ENCODE measurements at places on chromosomes 3 and 15. TPM values are rescaled to one million over a fixed set of nuclear protein-coding genes. Genes with fewer than 3 reads are reported as not detected.

SI gene
- total RNA-seq, result not detected

PLSCR2 gene
- total RNA-seq, result not detected

SLC15A2 gene
- 51.4 TPM for total RNA-seq

JMJD7 gene
- 21.4 TPM for total RNA-seq

NTRK3 gene
- 4.2 TPM for total RNA-seq

PLCH1 gene
- 26.3 TPM for total RNA-seq

PLXNA1 gene
- total RNA-seq, result 66.6 TPM

POTEB3 gene
- not detected for total RNA-seq

DNA sequence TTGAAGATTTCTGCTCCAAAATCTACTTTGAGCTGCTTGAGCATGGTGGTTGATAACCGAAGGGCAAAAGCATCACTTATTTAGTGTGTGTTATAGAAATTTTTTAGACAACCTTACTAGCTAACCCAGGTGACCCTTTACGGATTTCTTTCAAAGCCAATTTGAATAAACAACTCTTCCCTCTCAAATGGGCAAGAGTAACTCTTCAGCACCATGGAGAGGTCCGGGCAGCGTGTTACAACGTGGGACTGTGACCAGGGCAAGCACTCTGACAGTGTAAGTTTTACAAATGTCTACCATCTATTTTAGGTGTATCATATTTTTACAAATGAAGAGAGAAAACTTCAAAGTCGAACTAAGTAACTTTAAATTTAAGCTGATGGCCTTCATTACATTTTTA lies 471.8 kb downstream of the MFSD1 start:
- H3K27me3 ChIP-seq, result no peaks in the 10 kb centered on the region
- H3K27ac ChIP-seq, result no peak overlapping the region
- H3K4me1 ChIP-seq, result no peaks in the 10 kb centered on the region
- no peak for DNase-seq

- peak overlapping the region; percentile 56 for H3K4me3 ChIP-seq
- H3K27me3 ChIP-seq, result peaks cover 22% of the 10 kb centered on the region
- DNase-seq, result no peak
These were observed 621 bp downstream of the RGMA start for GRCh38 chr15:93088200-93088980.

DNA sequence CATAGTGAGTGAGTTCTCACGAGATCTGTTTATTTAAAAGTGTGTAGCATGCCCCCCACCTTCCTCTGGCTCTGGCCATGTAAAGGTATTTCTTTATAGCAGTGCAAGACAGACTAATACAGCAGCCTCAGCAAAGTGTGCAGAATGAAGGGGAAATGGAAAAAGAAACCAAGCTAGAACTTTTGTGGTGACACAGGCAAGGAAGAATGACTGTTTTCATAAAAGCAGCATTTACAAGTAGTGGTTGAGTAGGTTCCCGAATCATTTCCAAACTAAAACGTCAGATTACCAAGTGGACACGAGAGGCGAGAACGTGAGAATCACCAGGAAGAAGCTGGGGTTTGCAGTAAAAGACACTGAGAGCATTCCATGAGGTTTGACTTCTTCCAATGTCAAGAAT lies 100.2 kb upstream of the AKAP13 start:
- H3K27ac ChIP-seq, result no peak overlapping the region
- H3K36me3 ChIP-seq, result no peaks in the 10 kb centered on the region
- DNase-seq, result no peak
- no peak overlapping the region for H3K4me3 ChIP-seq
- H3K27me3 ChIP-seq, result no peaks in the 10 kb centered on the region

DNA sequence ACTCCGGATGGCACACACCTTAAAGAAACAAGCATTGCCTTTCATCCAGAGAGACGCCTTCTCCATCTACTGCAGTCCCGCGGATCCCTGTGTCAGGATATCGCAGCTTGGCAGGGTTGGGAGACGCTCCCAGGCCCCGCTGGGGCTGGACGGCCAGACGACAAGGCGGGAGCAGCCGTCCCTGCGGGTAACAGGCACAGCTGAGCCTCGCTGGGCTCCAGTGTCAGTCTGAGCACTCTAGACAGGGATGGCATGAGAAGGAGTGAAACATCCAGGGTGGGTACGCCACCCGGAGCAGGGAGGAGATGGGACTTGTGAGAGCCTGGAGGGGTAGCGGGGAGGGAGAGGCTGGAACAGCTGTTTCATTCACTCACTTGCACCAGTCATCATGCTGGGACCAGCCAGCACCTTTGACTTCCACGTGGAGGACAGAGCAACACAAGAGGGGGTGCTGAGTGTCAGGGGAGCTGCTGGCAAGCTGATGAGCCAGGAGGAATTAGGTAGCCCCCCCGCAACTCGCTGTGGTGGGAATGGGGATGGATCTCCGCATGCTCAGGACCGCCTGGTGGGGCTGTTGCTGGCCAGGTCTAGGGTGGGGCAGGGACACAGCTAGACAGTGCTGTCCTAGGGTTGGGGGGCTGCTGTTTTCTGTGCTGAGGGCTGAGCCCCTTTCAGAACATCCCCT lies 31.6 kb upstream of the SNRPA1 start:
- H3K36me3 ChIP-seq, result no peaks in the 10 kb centered on the region
- no peak overlapping the region for H3K27ac ChIP-seq
- H3K4me1 ChIP-seq, result no peaks in the 10 kb centered on the region
- no peak overlapping the region for H3K4me3 ChIP-seq
- no peaks in the 10 kb centered on the region for H3K27me3 ChIP-seq

DNA sequence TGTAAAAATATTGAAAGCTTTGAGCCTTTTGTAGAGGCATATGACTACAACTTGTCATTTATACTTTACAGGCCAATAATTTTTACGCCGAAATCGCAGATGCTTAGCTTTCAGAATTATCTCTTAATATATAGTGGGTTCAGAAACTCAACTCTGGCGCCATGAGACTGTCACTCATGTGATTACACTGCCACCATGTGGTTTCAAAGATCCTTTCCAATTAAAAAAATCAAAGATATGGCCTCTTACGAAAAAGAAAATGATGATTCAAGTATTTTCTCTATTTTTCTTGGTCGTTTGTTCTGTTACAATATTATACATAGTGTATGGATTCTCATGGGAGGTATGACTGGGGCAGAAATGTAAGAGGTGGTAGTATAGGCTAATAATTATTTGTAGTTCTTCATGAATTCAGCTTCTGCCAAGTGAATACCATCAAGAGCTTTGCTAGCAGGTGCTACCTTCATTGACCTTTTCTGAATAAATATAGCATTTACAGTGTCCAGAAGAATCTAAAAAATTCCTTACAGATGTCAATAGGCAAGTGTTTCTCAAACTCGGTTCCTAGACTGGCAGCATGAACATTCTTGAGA lies 751.7 kb upstream of the GOLIM4 start:
- no peaks in the 10 kb centered on the region for H3K27me3 ChIP-seq
- H3K4me1 ChIP-seq, result no peaks in the 10 kb centered on the region
- no peaks in the 10 kb centered on the region for H3K36me3 ChIP-seq
- H3K27ac ChIP-seq, result no peak overlapping the region
- H3K4me3 ChIP-seq, result no peak overlapping the region

DNA sequence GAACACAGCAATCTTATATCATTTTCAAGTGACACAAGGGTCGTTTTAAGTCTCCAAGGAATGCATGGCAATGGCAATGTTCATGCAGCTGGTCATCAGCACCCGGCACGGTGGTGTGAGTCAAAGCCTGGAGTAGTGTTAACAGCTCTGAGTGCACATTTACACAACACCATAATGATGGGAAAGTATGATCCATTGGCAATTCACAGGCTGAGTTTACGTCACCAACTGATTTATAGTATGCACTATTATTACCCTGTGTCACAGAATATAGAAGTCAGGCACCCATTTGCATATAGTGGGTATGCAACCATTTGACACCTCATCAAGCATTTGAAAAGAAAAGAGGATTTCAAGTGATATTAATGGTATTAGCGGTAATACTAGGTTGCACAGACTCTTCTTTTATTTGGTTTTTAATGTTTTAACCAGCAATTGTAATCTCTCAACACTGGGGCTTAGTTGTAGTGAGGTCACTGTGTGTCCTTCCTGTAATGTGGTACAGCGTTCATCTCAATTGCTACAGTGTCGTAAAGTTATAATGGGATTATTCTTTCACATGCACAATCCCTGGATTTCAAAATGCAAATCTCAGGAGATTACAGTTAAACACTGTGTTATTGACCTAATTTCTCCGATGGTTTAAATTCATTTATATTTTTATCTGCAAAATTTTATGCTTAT lies 113.8 kb downstream of the C3orf38 start:
- H3K27me3 ChIP-seq, result no peaks in the 10 kb centered on the region
- H3K36me3 ChIP-seq, result no peaks in the 10 kb centered on the region
- no peak for DNase-seq
- H3K4me3 ChIP-seq, result no peak overlapping the region

DNA sequence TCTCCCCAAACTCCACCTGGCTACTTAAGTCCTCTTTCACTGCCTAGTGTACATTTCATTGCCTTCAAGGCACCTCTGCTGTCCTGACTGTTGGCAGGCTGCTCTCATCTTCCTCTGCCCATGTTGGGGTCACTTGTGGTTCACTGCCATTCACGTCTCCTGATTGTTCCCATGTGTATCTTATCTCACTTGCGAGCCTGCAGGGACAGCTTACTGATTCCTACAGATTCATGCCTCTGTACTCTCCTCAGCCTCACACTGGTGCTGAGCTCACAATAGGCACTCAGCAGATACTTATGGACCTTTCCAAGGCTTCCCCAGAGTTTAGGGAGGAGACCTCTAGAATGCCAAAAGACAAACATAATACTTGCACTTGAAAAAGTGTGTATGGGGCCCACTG lies 28.8 kb upstream of the ANP32A start:
- no peaks in the 10 kb centered on the region for H3K4me1 ChIP-seq
- H3K4me3 ChIP-seq, result no peak overlapping the region
- no peaks in the 10 kb centered on the region for H3K36me3 ChIP-seq
- no peak for DNase-seq
- H3K27me3 ChIP-seq, result no peaks in the 10 kb centered on the region
- no peak overlapping the region for H3K27ac ChIP-seq

DNA sequence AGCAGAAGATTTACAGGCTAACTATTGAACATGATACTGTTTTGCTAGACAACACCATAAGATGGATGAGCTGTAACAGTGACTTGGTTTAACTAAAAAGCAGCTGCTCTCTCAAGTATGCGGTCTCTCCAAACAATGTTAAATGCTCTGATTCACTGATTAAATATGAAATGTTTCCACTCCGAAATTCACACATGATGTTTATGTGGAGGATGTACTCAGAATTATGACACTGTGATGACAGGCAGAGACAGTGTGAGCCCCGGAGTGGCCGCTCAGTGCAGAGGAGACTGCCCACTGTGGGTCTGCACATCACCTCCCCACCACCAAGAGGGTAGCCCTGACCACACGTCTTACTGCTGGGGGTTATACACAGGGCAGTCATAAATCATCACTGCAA lies 83.9 kb upstream of the MEX3B start:
- H3K36me3 ChIP-seq, result peaks cover 20% of the 10 kb centered on the region
- DNase-seq, result no peak
- H3K4me1 ChIP-seq, result no peaks in the 10 kb centered on the region
- H3K27ac ChIP-seq, result no peak overlapping the region
- H3K27me3 ChIP-seq, result no peaks in the 10 kb centered on the region

DNA sequence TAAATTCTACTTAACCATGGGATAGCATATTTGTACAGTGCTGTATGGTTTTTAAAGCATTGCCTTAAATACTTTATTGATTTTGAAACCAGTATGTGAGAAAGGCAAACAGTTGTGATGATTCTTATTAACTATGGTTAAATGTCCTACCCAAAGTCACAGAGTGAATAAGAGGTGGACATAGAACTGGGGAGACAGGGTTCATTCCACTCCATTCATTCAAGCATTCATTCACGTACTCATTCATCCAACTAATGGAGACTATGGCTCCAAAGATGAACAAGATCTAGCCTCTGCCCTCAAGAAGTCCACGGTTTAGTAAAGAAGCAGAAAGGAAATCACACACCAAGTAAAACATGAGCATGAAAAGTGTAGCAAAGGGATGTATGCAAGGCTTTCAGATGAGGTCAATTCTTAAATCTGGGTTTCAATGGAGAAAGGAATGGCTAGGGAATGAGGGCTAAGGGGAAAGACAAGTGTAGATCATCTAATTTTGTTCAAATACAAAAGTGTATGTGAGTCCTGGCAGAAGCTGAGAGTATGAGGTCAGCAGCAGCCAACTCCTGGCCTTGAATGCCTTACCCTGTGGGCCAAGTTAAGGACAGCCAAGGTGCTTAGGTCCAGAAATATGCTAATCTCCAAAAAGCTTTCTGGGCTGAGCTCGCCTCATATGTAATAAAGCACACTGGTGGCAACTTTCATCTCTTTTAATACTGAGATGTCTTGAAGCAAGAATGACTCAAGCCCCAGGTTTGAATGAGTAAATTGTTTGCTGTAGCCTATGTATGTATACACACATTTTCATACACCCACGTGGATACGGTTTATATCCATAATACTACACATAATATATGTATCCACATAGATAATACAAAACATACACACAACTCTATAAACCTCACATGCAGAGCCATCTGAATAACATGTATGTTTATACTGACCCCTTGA lies 4.3 kb downstream of the TNIK start:
- no peak overlapping the region for H3K4me3 ChIP-seq
- H3K36me3 ChIP-seq, result no peaks in the 10 kb centered on the region
- no peak for DNase-seq
- peaks cover 5% of the 10 kb centered on the region for H3K4me1 ChIP-seq

- no peaks in the 10 kb centered on the region for H3K4me1 ChIP-seq
- no peak for DNase-seq
- H3K4me3 ChIP-seq, result no peak overlapping the region
- no peak overlapping the region for H3K27ac ChIP-seq
- no peaks in the 10 kb centered on the region for H3K36me3 ChIP-seq
- no peaks in the 10 kb centered on the region for H3K27me3 ChIP-seq
These were observed 299.5 kb downstream of the GAP43 start for GRCh38 chr3:115922681-115923347.

DNA sequence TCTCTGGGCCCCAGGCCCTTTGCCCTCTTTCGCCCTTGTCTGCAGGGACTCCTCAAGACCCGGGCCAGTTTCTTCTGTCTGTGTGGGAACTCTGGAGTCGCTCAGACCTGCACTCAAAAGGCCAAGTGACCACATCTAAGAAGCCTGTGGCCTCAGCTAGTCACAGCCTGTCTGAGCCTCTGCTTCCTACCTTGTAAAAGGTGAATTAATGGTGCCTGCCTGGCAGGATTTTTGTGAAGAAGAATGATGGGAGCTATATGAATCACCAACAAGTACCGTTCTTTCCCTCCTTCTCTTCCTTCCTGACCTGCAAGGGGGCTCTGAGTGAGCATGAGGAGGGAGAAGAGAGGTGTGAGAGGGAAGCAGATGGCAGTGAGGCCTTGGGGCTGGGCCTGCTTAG lies 7.5 kb downstream of the PLIN1 start:
- no peak for DNase-seq
- H3K4me1 ChIP-seq, result no peaks in the 10 kb centered on the region
- H3K27ac ChIP-seq, result no peak overlapping the region
- H3K36me3 ChIP-seq, result no peaks in the 10 kb centered on the region

DNA sequence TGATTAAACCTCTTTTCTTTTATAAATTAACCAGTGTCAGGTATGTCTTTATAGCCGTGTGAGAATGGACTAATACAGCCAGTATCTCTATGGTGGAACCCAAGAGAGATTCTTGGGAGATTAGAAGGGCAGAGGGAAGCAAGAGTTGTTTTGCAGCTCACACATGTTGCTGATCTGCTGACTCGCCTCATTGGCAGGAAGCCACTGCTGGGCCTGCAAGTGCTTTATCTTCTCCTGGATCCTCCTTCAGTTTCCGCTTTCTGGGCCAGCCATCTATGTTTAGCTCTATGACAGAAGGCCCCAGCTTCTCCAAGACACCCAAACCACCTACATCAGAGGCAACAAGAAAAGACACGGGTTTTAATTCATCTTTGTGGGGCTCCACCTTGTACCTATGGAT lies 23.4 kb upstream of the GALNT15 start:
- H3K27me3 ChIP-seq, result no peaks in the 10 kb centered on the region
- peaks cover 21% of the 10 kb centered on the region for H3K4me1 ChIP-seq
- DNase-seq, result peak; percentile 48
- H3K27ac ChIP-seq, result no peak overlapping the region
- H3K36me3 ChIP-seq, result no peaks in the 10 kb centered on the region
- no peak overlapping the region for H3K4me3 ChIP-seq
